Temporal lobe (tissue), 4 donors: ENCODE measurements at places on chromosomes 5 and 9. TPM values are rescaled to one million over a fixed set of nuclear protein-coding genes. Genes with fewer than 3 reads are reported as not detected.

The SLC36A3 gene
- not detected for total RNA-seq

The SLC34A1 gene
- total RNA-seq, result not detected

The PITX1 gene
- total RNA-seq, result 0.25 TPM

The LPAR1 gene
- 13.0 TPM for total RNA-seq

The CAMLG gene
- 60.7 TPM for total RNA-seq
